ENCODE measurements at places on chromosomes 7 and 10.

DNA sequence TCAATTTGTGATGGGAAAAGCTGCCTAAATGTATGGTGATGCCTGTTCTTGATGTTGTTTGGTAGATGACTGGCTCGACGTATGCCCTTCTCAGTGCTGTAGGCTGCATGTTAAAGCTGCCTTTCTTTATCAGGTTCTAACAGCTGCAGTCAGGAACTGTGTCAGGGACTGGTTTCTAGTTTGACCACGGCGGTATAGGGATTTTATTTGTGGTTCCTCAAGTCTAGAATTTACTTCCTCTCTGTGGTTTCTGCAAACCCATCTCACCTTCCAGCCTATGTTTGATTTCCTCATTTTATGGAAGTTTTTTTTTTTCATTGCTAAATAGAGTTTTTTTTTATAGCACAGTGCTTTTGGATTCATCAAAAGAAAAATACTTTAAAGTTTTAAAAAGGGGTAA lies 26.5 kb downstream of the LMTK2 start:
- DNase-seq, result no peak

- no peak for DNase-seq
Observed at GRCh38 chr7:100632951-100633717, 8.2 kb downstream of the TFR2 start.

GRCh38 chr7:137689761-137690160 lies 157.0 kb downstream of the DGKI start:
- no peak for DNase-seq

DNA sequence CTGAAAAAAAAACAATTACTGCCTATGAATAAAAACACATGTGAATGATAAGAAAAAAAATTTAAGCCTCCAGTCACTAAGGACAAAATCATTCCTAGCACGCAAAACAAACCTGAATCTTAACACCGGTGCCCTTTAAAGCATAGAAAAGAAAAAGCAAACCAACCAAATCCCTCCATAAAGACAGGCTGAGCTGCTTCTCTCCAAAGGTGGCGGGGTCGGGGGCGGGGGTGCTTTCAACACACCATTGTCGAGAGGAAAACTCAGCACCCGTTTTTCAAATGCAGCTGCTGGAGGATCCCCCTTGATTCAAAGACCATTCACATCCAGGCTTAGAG lies 1.4 kb downstream of the ST8SIA6 start:
- no peak for DNase-seq

DNA sequence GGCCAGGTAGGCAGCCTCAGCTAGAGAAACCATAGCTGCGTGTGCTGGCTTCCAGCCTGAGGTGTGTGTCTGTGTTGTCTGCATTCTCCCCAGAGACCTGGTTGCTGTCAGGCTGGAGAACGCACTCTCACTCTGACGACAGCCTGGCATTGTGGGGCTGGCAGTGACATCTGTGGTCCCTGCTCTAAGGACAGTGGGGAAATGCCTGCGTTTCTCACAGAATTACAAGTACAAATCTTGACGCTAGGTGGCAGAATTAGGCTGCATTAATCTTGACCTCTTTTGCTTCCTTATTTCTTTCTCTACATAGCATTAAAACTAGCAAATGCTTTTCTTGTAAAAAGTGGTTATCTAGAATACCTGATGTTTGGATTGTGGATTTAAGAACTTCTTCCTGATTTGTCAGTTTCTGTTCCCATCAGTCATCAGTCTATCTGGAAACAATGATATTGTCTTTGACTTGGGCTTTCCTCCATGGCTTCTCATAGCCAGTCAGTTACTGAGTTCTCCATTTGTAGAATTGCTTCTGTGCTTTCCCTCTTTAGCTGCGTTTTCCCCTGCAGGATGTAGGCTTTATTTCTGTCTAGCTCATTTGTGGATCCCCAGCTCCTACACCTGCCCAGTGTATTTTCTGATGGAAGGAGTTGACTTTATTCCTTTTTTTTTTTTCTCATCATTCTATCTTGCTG lies 86.0 kb downstream of the FANK1 start:
- peak; percentile 56 for DNase-seq

GRCh38 chr7:90728568-90728967 lies 132.4 kb downstream of the CDK14 start:
- DNase-seq, result no peak

GRCh38 chr7:152161171-152161570 lies 135.7 kb downstream of the GALNT11 start:
- no peak for DNase-seq

- no peak for DNase-seq
Observed at GRCh38 chr7:45663167-45663921, 89.2 kb downstream of the ADCY1 start.

DNA sequence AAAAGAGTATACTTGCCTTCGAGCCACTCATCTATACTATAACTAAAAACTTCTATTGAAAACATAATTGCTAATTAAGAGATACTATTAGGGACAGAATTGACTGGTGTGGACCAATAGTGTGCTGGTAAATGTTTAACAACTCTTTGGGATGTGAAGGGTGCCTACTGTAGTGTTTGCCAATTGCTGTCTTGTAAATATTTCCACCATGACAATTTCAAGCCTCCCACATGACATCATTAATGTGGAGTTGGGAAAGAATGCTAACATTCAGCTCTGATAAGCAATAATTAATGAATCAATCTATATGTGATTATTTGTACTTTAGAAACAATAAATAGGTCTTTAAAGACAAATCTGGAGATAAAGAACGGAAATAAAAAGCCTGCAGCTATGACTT lies 136.8 kb downstream of the DGKB start:
- DNase-seq, result no peak

- DNase-seq, result no peak
Observed at GRCh38 chr10:52322936-52323335, 8.9 kb downstream of the DKK1 start.

DNA sequence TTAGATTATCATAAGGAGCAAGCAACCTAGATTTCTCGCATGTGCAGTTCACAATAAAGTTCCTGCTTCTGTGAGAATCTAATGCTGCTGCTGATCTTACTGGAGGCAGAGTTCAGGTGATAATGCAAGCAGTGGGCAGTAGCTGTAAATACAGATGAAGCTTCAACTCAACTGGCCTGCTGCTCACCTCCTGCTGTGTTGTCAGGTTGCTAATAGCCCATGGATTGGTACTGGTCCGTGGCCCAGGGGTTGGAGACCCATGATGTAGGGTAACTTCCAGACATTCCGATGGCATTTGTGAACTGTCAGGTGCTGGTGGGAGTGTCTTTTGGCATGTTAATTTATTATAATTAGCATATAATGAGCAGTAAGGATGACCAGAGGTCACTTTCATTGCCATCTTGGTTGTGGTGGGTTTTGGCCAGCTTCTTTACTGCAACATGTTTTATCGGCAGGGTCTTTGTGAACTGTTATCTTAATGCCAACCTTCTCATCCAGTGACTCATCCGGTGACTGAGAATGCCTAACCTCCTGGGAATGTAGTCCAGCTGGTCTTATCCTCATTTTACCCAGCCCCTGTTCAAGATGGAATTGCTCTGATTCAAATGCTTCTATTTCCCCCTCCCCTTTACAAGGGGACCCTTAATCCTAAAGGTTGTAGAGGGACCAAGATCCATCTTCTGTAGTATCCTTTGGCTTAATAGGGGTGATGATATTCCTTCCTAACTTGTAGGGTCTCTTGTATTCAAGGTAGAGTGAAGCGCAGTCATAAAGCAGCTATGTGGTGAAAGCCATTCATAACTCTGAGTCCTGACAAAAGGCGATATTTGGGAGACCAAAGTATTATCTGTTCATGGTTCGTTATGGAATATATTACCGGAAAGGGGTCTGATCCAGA lies 165.8 kb downstream of the CCSER2 start:
- DNase-seq, result no peak

DNA sequence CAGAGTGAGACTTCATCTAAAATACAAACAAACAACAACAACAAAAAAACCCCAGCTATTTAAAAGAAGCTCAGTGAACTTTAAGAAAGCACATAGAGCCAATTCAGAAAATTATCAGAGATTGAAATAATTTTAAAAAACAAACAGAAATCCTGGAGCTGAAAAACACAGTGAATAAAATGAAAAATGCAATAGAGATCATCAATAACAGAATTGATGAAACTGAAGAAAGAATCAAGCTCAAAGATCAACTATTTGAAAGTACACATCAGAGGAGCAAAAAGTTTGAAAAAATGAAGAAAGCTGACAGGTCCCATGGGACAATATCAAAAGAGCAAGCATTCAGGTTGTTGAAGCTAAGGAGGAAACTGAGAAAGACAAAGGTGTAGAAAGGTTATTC lies 12.2 kb upstream of the ZNF746 start:
- DNase-seq, result no peak

GRCh38 chr10:31820778-31821369 lies 107.8 kb downstream of the ARHGAP12 start:
- no peak for DNase-seq

DNA sequence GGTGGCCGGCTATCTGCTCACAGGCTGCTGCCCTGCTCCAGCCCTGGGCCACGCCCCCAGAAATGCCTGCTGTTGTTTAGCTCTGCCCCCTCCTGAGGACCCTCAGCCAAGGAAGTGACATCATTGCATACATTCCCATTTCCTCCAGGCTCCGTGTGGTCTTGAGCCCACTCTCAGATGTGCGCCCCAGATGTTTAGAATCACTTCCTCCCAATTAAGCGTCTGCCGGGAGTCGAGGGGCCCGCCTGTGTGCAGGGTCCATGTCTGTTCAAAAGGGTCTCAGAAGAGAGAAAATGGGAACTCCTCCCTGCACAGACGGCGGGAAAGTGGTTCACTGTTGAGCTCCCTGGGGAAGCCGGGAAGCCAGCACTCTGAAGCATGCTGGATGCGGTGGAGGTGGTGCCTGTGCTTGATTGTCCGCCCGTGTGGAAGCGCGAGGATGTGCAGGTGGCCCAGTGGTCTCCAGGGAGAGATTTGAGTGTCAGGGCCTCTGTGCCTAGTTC lies 116.9 kb upstream of the PPIF start:
- DNase-seq, result peak; percentile 62

DNA sequence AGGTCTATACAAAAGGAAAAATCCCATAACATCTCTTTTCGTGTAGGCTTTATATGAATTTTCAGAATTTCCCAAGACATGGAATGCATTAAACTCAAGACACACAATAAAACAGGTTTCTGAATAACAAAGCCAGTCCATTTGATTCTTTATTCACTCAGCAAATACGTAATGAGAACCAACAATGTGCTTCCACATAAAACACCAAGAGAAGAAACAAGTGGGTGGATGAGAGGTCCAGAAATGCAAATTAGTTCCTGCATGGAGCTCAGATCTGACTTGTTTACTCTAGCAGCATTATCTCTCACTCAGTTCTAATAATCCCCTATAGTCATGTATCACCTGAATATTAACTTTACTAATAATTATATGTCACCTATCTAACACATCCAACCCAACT lies 249.5 kb downstream of the LRRTM3 start:
- DNase-seq, result no peak

DNA sequence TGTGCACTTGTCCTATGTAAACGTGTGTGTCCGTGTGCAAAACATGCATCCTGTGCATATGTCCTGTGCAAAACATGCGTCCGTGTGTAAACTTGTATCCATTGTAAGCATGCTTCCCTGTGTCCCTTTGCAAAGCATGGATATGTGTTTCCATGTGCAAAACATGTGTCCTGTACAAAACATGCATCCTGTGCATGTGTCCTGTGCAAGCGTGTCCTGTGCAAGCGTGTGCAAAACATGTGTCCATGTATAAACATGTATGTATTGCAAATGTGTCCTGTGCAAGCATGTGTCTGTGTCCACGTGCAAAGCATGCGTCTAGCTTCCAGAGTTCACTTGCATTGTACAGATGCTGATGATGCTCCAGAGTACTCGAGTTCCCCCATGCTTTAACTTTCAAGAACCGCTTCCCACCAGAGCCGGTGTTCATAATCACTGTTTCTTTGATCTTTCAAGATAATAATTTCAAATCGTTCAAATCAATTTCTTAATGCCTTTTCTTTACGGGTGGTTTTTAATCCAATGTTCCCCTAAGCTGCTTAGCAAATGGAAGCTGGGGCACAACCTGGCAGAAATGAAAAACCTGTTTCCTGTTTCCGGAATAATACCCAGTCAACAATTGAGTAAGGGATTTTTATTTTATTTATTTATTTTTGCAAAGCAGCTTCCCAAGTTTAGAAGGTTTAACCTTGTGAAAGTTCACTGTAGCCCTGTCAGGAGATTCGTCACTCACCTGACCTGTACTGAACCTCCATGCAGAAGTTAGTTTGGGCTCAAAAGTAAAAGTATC lies 641 bp upstream of the ASB13 start:
- no peak for DNase-seq

DNA sequence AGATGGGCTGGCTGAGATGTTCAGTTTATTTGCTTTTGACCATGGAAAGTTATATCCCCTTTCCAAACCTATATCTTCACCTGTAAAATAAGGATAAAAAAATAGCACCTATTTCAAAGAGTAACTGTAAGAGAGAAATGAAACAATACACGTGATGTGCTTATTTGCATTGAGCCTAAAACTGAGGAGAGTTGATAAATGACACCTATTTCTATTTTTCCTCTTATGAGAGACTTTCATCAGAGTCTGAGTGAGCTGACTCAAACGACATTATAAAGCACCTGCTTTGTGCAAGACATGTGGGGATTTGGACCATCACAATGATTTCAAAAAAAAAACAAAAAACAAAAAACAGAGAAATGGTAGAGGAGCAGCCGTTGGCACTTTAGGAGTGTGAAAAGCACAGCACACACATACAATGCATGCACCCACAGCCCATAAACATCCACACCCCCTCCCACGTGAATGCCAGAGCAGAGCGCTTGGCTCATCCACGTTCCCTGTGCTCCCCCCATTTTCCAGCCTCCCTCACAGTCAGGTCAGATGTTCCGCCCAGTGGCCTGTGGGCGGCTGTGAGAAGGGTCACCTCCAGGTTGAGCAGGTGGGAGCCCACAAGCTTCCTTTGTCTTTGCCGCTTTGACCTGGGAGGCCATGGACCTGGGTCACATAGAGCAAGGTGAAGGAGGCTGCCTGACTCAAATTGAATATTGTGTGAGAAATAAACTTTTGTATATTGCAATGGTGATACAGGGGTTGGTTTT lies 253.2 kb upstream of the ZNF32 start:
- no peak for DNase-seq

DNA sequence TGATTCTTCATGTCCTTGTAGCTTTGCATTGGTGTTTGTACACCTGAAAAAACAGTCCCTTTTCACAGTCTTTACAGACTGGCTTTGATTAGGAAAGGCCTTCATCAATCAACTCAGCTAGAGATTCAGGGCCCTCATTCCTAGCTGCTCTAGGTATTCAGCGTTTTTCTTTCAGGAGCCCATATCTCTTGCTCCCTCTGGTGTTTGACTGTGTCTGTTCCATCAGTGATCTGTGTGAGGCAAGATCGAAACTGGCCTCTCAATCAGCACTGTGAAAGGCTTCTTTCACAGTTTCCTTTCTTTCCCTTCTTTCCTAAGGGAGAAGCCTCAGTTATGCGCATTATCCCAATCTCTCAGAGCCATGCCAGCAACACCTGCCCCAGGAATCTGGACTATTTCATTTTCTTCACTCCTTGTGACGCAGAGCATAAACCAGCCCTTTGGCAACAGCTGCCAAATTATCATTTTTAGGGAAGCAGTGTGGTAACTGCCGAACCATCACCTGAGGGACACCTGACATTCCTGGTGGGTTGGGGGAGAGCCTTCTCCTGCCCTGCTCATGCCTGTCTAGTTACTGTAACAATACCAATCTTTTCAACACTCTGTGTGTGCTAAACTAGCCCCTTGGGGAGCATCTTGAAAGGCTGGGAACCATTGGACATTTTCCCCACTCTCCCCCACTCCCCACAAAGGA lies 75.7 kb upstream of the CCDC71L start:
- peak; percentile 46 for DNase-seq
